ENCODE measurements at places on chromosomes 4 and X. TPM values are rescaled to one million over a fixed set of nuclear protein-coding genes. Genes with fewer than 3 reads are reported as not detected.

ARHGAP6 gene
- total RNA-seq = 0.28 TPM

KIAA1210 gene
- 0.10 TPM for total RNA-seq

DNA sequence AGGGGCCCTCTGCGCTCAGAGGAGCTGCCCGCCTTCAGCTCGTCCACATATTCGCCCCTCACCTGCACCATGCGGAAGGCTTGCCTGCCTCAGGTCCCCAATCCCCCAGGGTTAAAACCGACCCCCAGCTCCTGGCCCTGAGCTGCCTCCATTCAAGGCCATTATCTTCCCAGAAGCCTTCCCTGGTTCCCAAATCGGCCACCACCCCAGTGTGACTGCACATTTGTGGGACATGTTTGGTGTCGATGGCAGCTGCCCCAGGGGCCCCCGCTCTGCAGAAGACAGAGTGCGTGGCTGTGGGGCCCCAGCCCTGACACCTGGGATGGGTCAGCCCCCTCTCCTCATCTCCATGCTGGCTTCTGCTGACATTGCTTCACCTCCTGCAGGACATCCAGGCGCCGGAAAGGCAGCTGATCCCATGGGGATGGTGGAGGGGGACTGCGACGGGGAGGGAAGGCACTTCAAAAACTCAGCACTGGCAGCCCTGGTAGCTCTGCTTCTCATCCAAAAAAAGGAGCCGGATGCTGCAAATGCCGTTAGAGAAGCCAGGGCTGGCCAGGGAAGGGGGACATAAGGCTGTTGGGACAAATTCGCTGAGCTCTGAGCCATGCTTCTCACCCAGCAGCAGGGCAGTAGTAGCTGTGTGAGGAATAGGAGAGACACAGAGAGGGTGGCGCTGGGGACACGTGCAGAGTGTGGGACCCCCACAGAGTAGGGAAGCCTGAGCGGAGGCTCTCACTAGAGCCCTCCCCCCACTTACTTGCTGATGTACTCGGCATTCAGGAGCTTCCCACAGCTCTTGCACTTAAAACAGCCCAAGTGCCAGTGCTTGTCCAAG, 78.5 kb downstream of the ABLIM2 start:
- DNase-seq = no peak

DNA sequence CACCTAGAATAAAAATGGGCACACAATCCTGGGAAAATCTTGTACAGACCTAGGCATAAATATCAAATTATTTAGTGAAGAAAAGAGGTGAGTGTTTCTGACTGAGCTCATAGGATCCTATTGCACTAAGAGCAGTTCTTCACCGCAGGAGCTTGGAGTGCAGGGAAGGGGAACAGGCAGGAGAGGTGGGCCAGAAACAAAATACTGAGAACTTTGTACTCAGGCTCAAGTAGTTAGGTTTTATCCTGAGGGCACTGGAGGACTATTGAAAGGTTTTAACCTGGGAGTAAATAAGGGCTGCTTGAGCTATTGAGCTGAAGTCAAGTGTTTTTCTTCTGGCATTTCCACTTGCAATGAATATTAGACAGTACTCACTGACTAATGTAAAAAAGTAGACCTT, 12.2 kb downstream of the EPHA5 start:
- DNase-seq = no peak

DNA sequence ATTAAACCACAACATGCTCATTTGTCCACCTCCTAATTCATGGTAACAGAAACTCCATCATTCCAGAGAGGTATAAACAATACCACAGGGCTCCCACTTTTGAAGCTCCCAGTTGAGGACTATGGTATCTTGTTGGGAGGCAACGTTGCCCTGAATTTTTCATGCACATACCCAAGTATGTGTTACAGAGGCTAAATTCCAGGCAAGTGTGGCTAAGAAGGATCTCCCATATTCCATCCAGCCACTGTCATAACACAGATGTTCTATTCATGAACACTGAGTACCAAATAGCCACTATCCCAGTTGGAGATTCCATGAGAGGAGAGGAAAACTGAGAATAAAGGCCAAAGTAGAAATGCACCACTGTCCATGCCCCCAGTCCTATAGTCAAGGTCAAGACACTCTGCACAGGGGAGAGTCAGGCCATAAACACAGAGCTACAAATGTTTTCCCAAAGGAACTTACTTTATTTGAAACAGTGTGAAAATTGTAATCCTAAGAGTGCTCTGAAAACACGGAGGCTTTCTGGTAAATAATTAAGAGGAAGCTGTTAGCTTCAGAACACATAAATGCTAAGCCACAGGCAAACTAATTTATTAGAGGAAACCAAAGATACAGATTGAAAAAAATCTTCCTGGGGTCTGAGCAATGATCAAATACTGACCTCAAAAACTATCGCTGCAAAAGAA, 42.4 kb upstream of the TMPRSS11B start:
- DNase-seq = no peak

DNA sequence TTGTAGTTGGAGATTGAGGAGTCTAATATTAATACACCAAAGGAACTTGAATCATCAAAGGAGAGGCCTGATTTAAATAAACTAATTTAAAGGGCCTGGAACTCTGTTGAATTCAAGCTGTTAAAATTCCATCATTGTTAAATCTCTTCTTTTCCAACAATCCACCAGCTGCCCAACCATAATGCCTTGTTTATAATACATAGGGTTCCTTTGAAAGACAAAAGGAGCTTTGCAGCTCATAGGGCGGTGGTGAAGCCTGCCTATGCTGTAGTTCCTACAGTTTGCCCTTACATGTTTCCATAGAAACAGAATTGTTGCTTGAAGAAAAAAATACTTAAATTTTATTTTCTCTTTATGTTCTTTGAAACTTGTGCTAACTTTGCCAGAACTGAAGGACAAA, 102.8 kb downstream of the GLUD2 start:
- no peak for DNase-seq

DNA sequence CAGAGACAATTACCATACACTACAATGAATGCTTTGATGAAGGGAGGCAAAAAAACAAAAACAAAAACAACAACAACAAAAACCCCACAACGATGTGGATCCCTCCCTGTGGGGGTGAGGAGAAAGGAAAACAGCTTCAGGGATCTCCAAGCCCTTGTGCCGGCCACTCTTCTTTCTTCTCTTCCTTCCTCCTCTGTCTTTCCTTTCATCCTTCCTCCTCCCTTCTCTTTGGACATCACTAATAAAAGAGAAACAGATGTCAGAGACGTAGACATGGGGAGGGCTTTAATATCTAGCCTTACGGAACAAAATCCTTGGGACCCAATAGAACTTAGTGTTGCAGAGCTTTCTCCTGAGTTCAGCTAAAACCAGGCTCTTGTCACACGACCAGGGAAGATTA, 18.8 kb upstream of the STX18 start:
- no peak for DNase-seq

All from A172 (cell line).